ENCODE measurements at places on chromosomes 12 and 14. TPM values are rescaled to one million over a fixed set of nuclear protein-coding genes. Genes with fewer than 3 reads are reported as not detected.

The METAP2 gene
- 45.5 TPM for total RNA-seq

The LTBP2 gene
- 517 TPM for total RNA-seq

The CBLN3 gene
- 4.2 TPM for total RNA-seq

The KRT71 gene
- not detected for total RNA-seq

The ACSM4 gene
- total RNA-seq, result not detected

The ZC2HC1C gene
- 0.69 TPM for total RNA-seq

The HRK gene
- 0.07 TPM for total RNA-seq

The SYT1 gene
- total RNA-seq, result 25.2 TPM

The FAM181A gene
- total RNA-seq, result not detected

The COX8C gene
- total RNA-seq, result not detected

The KRT83 gene
- not detected for total RNA-seq
